ENCODE measurements at places on chromosomes 11 and 22.

GRCh38 chr22:33401291-33401690 is 343.1 kb upstream of the SYN3 start:
- no peak for DNase-seq

- no peak for DNase-seq
These were observed 6.6 kb downstream of the OR51F1 start for GRCh38 chr11:4763096-4763495.

- DNase-seq: no peak
These were observed 275.3 kb downstream of the ETS1 start for GRCh38 chr11:128311742-128312719.

- DNase-seq: no peak
These were observed 66.6 kb downstream of the GALNT18 start for GRCh38 chr11:11555208-11555607.

DNA sequence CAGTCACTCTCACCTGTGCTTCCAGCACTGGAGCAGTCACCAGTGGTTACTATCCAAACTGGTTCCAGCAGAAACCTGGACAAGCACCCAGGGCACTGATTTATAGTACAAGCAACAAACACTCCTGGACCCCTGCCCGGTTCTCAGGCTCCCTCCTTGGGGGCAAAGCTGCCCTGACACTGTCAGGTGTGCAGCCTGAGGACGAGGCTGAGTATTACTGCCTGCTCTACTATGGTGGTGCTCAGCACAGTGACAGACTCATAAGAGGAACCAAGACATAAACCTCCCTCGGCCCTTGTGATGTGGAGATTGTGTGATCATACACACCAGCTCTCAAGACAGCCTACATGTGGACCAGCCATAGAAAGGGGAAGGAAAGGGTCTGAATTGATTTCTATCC is 113.3 kb downstream of the ZNF280B start:
- no peak for DNase-seq

- DNase-seq: no peak
These were observed 14.0 kb upstream of the PAX6 start for GRCh38 chr11:31824879-31825837.

DNA sequence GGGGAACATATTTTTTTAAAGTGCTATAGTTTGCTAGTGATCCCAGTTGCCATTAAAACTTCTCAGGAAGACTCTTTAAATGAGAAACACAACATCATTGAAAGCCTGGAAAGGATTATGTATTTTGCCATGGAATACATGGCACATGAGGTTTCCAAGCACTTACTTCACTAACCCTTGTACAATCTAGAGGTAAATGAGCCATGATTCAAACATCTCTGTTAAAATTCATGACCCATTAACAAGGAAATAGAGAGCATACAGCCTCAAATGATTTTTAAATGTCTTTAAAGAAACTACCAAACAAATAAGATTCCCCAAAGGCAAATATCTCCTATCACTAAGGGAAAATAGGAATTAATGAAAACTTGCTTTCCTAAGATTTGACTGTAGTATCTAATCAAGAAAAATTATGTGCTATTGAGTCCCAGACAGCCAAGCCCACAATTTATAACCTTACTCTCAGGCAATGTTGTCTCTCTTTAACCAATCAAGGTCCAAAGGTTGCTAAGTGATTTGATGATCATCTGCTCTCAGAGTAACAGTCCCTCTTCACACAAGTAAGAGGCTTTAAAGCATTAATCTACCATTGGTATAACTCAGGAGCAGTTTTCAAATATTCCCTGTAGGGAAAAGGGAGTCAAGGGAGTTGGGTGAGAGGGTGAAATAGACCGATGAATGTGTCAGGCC is 92.0 kb upstream of the DDI1 start:
- DNase-seq: no peak

- no peak for DNase-seq
These were observed 69.1 kb upstream of the B3GAT1 start for GRCh38 chr11:134481135-134481534.

- no peak for DNase-seq
These were observed 606.8 kb downstream of the NTM start for GRCh38 chr11:131977231-131977630.

GRCh38 chr11:11380883-11381282 is 27.8 kb upstream of the CSNK2A3 start:
- no peak for DNase-seq

- DNase-seq: no peak
These were observed 179.4 kb upstream of the SNX19 start for GRCh38 chr11:131095511-131096185.

DNA sequence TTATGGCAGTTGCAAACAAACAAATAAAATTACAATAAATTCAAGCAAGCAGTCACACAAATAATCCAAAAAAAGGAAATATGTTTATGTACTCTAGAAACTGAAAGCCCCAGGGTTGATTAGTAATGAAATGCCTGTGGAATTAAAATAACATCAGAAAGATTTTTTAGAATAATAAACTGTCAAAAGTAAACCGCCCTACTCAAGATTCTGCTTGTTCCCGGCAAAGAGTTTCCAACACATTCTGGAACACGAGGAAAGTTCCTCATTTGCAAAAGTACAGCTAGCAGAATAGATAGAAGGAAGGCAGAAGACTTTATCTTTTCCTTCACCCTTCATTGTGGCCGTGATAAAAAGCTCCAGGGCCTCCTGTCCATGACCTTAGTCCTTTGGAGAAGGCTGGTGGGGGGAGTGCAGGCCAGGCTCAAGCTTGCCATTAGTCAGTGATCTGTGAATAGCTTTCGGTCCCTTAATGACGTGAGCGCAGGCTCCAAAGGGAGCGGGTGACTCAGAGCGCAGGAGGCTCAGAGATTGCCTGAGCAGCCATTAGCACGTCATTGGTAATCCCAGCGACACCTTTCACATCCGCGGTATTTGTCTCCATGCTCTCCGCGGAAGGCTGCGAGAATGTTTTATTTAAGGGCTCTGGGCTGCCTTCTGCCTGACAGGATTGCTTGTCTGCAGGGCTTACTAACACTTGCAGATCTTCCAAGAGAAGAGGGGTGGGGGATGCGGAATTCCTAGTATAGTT is 458.3 kb downstream of the METTL15 start:
- DNase-seq: peak; percentile 83

GRCh38 chr22:22928666-22929380 is 41.2 kb downstream of the IGLL5 start:
- no peak for DNase-seq

- DNase-seq: no peak
These were observed 3.2 kb upstream of the PRR5 start for GRCh38 chr22:44698531-44699421.

DNA sequence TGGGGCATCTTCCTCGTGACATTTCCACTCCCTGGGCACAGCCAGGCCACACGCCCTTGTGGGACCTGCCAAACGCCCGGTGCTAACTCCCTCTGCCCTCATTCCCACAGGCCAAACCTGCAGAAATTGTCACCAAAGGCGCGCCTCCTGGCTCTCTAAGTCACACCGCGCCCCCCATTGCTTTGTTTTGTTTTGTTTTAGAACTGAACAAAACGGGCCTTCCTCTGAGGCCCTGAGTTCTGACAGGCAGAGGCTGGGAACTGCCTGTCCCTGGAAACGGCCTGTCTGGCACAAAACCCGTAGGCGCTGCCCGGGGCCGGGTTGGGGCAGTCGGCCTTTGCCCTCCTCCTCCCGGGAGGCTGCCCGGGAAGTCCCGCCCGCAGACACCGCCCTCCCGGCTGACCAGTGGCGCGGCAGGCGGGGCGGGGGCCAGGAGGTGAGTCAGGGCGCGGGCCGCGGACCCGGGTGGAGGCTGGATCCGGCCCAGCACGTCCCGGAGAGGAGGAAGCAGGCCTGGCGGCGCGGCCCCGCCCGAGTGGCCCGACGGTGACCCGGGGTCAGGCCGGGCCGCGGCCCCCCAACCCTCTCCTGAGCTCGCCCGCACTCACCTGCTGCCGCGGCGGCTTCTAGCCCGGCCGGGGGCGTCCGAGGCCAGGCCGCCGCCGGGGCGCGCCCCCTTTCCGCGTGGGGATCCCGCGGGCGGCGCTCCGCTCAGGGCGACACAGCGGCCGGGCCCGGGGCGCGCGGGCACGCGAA is 465 bp downstream of the SUN2 start:
- DNase-seq: no peak

- no peak for DNase-seq
These were observed 54.4 kb upstream of the GRK2 start for GRCh38 chr11:67211656-67212436.

- DNase-seq: no peak
These were observed 7.9 kb downstream of the MUC5B start for GRCh38 chr11:1230456-1231395.

GRCh38 chr11:69481393-69481844 is at the start of gene LINC01488:
TSS of gene LINC01488 (plus strand) at chr11:69481663.
- no peak for DNase-seq

DNA sequence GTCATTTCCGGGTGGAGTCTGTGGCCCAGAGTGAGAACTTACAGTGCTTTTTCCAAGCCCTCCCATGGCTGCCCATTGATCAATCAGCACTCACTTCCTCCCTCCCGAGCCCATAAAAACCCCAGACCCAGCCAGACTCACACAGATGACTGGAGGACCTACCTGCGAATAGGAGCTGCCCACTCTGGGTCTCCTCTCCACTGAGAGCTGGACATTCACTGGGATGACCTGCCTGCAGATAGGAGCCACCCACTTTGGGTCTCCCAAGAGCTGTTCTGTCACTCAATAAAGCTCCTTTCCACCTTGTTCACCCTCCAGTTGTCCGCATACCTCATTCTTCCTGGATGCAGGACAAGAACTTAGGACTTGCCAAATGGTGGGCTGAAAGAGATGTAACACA is 56.0 kb upstream of the B3GNT6 start:
- DNase-seq: no peak

DNA sequence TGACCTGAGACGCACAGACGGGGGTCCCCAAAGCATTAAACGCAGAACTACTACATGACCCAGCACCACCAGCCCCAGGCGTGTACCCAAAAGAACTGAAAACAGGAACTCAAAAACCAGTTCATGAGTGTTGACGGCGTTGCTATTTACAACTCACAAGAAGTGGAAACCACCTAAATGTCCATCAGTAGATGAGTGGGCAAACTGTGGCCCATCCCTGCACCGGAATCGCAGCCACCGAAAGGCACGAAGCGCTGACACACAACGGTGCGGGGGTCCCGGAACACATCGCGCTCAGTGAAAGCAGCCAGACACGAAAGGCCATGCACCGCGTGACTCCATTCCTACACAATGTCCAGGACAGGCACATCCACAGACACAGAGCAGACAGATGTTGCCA is 79.2 kb downstream of the TRMU start:
- DNase-seq: no peak

DNA sequence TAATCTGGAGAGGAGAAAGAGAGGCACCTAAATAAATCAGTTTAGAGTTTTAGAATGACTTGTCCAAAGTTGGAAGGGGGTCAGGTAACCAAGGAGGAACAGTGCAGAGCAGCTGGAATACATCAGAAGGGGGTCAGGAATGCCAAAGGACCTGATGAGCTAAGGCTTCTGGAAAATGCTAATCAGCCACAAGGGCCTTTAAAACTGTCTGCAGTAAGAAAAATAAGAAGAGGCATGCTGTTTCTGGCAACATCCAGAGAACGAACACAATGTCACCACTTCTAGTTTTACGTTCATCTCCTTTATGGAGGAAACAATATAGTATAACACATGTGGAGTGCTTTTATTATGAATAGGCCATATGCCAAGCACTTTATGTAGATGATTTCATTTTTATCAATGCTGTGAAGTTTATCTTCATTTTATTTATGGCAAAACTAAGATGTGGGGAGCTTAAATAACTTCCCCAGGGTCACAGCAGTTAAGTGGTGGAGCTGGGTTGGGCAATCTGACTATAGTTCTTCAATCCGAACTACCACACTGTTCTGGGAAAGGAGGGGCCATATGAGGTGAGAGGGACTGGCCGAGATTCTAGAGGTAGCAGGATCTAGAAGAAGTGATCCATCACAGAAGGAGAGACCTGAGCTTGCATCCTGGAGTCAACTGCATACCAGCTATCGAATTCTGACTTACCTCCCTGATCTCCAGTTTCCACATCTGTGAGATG is 22.6 kb downstream of the ACO2 start:
- no peak for DNase-seq

- DNase-seq: no peak
These were observed 3.9 kb upstream of the SCN2B start for GRCh38 chr11:118180300-118180703.

DNA sequence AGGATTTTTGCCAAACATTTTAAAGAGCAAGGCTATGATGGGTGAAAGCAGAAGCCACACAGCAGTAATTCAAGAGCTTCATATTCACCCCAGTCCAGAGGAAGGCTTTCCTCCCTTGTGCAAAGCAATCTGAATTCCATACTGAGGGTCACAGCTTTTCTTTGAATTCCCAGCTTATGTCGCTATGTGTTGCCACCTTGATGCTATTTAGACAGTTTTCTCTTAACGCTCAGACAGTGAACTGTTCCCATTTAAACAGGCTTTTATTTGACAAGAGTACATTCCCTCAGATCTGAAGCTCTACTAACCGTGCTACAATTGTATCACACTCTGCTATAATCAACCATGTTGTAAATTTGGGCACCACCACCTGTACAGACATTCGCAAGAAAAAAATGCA is 279.7 kb downstream of the CADM1 start:
- DNase-seq: no peak

- DNase-seq: no peak
These were observed 454.3 kb upstream of the KIRREL3 start for GRCh38 chr11:127454856-127455255.

GRCh38 chr11:113045146-113045545 is 83.9 kb downstream of the NCAM1 start:
- no peak for DNase-seq

DNA sequence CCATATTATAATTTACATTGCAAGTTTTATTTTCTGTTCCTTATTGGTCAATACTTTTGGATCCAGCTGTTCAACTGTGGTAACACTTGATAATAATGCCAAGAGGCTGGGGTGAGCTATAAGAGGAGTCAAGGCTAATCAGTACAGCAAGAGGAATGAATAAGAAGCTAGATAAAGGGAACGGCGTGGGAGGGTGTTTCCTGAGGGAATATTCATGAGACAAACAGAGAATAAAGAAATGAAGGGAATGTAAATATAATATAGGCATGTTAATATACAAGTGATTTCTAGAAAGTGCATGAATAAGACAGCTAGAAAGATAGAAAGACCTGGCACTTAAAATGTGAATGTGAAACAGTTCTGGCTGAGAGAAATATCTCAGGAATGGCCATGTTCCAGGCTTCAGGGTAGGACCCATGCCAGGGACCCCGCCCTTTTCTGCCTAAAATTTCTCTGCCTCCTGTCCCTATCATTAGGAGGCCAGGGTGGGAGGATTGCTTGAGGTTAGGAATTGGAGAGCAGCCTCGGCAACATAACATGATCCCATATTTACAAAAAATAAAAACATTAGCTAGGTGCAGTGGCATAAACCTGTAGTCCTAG is 3.9 kb downstream of the OR51B4 start:
- no peak for DNase-seq

- no peak for DNase-seq
These were observed 20.5 kb upstream of the IL17REL start for GRCh38 chr22:50032941-50033601.

DNA sequence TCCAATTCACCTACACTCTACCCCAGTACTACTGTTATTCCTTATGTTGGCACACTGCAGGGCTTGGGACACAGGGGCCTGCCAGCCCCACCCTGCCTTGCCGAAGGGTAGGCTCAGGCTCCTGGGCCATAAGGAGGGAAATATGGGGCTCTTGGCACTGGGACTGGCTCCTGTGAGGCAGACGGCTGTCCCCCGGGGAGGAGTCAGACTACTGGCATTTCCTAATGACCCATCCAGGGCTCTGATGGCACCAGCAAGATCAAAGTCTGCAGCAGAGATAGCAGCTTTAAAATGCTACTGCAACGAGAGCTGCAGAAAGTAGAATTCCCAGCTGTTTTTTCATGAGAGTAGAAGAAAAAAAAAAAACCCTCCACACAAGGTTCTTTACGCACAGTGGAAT is 42.2 kb upstream of the CYP2D6 start:
- DNase-seq: no peak

GRCh38 chr11:17077240-17077519 is 287 bp downstream of the RPS13 start:
- no peak for DNase-seq
